GM12878 (cell line): ENCODE measurements at places on chromosomes 3 and 15.

- H3K36me3 ChIP-seq = no peaks in the 10 kb centered on the region
- H3K27ac ChIP-seq = no peak overlapping the region
- no peak for DNase-seq
- H3K4me3 ChIP-seq = no peak overlapping the region
- H3K27me3 ChIP-seq = no peaks in the 10 kb centered on the region
- H3K4me1 ChIP-seq = no peaks in the 10 kb centered on the region
Measured at GRCh38 chr3:115710799-115711198, 87.5 kb downstream of the GAP43 start.

DNA sequence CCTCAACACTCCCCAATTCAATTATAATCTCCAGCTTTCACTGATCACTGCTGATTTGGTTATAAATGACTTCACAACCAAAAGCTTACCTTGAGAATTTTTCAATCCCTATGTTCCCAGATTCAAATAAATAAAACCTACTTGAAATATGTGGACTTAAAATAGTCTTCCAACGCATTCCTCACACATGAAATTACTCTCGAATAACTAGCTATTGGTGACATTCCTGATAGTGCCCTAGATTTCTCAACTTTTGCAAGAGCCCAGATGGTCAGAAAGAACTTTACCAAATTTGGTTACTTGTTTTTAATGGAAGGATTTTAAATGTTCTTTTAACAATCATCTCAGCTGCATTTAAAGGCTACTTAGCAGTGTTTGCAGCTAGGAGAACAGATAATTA lies 605.5 kb downstream of the FHIT start:
- no peak for DNase-seq
- H3K27ac ChIP-seq = no peak overlapping the region
- no peaks in the 10 kb centered on the region for H3K27me3 ChIP-seq
- H3K4me3 ChIP-seq = no peak overlapping the region
- H3K4me1 ChIP-seq = no peaks in the 10 kb centered on the region
- H3K36me3 ChIP-seq = no peaks in the 10 kb centered on the region

DNA sequence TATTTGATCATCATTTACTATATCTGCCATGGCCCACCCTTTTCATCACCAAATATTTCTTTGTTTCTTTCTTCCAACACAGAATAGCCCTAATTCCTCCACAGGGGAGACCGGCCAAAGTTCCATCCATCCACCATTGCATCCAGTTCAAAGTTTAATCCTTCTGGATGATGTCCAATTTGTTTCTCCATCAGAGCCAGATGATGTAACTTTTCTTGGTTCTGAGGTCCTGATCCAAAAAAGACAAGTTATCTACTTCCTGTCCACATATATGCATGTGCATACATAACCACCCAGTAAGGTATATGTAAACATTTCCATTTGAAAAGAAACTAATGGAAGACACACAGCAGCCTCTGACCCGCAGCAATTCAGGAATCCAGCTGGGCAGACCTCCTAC lies 237.3 kb downstream of the SHOX2 start:
- DNase-seq = no peak
- no peak overlapping the region for H3K4me3 ChIP-seq
- H3K36me3 ChIP-seq = no peaks in the 10 kb centered on the region
- no peaks in the 10 kb centered on the region for H3K27me3 ChIP-seq

GRCh38 chr3:149428087-149428486 lies 46.4 kb upstream of the TM4SF4 start:
- no peak for DNase-seq
- H3K36me3 ChIP-seq = no peaks in the 10 kb centered on the region
- H3K4me1 ChIP-seq = no peaks in the 10 kb centered on the region

DNA sequence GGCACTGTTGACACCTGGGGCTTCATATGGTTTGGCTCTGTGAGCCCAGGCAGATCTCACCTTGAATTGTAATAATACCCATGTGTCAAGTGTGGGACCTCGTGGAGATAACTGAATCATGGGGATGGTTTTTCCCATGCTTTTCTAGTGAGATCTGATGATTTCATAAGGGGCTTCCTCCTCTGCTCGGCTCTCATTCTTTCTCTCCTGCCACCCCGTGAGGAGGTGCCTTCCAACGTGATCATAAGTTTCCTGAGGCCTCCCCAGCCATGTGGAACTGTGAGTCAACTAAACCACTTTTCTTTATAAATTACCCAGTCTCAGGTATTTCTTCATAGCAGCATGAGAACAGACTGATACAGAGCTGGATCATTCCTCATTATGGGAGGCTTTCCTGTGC lies 655.9 kb upstream of the ADAMTS9 start:
- H3K4me1 ChIP-seq = no peaks in the 10 kb centered on the region
- no peaks in the 10 kb centered on the region for H3K36me3 ChIP-seq
- H3K27me3 ChIP-seq = no peaks in the 10 kb centered on the region; the same call in 1 of the 2 replicates
- no peak overlapping the region for H3K27ac ChIP-seq

- no peak overlapping the region for H3K27ac ChIP-seq
- H3K4me3 ChIP-seq = no peak overlapping the region
- no peaks in the 10 kb centered on the region for H3K27me3 ChIP-seq
- no peaks in the 10 kb centered on the region for H3K36me3 ChIP-seq
- no peak for DNase-seq
Measured at GRCh38 chr15:47993051-47993450, 127.7 kb upstream of the SLC24A5 start.

GRCh38 chr3:148233403-148233802 lies 464.3 kb upstream of the AGTR1 start:
- H3K4me1 ChIP-seq = no peaks in the 10 kb centered on the region
- no peaks in the 10 kb centered on the region for H3K27me3 ChIP-seq
- no peak overlapping the region for H3K4me3 ChIP-seq
- H3K36me3 ChIP-seq = no peaks in the 10 kb centered on the region

GRCh38 chr15:50774450-50774849 lies 8.9 kb upstream of the SPPL2A start:
- H3K27me3 ChIP-seq = no peaks in the 10 kb centered on the region
- no peaks in the 10 kb centered on the region for H3K36me3 ChIP-seq
- H3K27ac ChIP-seq = no peak overlapping the region
- no peak for DNase-seq
- no peaks in the 10 kb centered on the region for H3K4me1 ChIP-seq

DNA sequence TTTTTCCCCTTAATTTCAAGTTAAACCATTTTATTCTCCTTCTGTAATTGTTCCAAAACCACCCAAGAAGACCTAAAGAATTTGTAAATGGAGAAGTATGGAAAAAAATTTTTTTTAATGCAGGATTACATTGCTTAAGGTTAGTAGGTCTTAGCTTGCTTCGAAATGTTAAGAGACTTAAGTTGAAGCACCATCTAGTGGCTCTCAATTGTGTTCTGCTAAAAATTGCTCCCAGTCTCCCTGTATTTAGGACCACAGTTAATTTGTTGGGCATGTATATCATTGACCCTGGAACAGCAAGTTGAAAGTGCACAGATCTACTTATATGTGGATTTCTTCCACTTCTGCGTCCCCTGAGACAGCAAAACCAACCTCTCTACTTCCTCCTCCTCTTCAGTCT lies 32.4 kb downstream of the CD200R1L start:
- H3K36me3 ChIP-seq = no peaks in the 10 kb centered on the region
- no peak overlapping the region for H3K27ac ChIP-seq
- peaks cover 19% of the 10 kb centered on the region for H3K4me1 ChIP-seq
- no peaks in the 10 kb centered on the region for H3K27me3 ChIP-seq

- H3K27me3 ChIP-seq = no peaks in the 10 kb centered on the region
- no peak for DNase-seq
Measured at GRCh38 chr3:45583021-45583851, 11.3 kb upstream of the LIMD1 start.
